ENCODE measurements at places on chromosomes 12 and 14. TPM values are rescaled to one million over a fixed set of nuclear protein-coding genes. Genes with fewer than 3 reads are reported as not detected.
A peak's percentile ranks its signal among the peaks of the same experiment; 100 is the strongest.

GRCh38 chr12:85279449-85280164 is 413 bp upstream of the ALX1 start:
- no peaks in the 10 kb centered on the region for H3K36me3 ChIP-seq
- H3K27ac ChIP-seq: no peak overlapping the region
- peak overlapping the region; percentile 96 for H3K4me3 ChIP-seq
- H3K4me1 ChIP-seq: peaks cover 14% of the 10 kb centered on the region
- peak; percentile 42 for DNase-seq

DNA sequence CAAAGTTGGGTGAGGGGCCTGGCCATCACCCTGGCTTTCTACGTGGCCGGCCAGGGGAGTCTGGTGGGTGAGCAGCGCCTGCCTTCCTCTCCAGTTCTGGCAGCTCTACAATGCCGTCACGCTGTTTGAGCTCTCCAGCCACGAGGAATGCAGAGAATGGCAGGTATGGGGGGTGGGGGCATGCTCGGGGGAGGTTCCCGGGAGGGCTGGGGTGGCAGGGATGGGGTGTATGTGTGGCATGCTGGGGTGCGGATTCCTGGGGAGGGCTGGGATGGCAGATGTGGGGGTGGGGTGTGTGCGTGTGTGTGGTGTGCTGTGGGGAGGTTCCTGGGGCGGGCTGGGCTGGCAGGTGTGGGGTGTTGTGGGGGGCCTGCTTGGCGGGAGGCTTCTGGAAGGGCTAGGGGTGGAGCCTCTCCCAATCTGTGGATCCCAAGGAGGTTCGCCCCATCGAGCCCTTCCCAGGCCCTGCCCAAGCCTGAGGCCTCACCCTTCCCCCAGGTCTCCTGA is 18.5 kb downstream of the RHOF start:
- H3K4me1 ChIP-seq: peaks cover 19% of the 10 kb centered on the region
- peaks cover 3% of the 10 kb centered on the region for H3K27me3 ChIP-seq
- no peak for DNase-seq

- H3K4me3 ChIP-seq: peak overlapping the region; percentile 81
- peaks cover 2% of the 10 kb centered on the region for H3K27me3 ChIP-seq
- H3K27ac ChIP-seq: peak overlapping the region; percentile 64
- H3K36me3 ChIP-seq: no peaks in the 10 kb centered on the region
- H3K4me1 ChIP-seq: no peaks in the 10 kb centered on the region
These were observed 1121.6 kb upstream of the TMEM132C start for GRCh38 chr12:127145241-127145928.

GRCh38 chr12:18108611-18109010 is 18.6 kb upstream of the RERGL start:
- no peaks in the 10 kb centered on the region for H3K27me3 ChIP-seq
- no peaks in the 10 kb centered on the region for H3K4me1 ChIP-seq
- no peaks in the 10 kb centered on the region for H3K36me3 ChIP-seq

MYBPC1 gene
- not detected for total RNA-seq

CLEC2A gene
- not detected for total RNA-seq

TAS2R9 gene
- total RNA-seq: not detected

INHBE gene
- total RNA-seq: 18.0 TPM

FRMD6 gene
- 16.9 TPM for total RNA-seq

Data from glutamatergic neuron (in vitro differentiated cells).